Activated naive CD4-positive, alpha-beta T cell treated with Interleukin-2 at 50 U/mL for 16 hours (primary cell): ENCODE measurements at places on chromosomes 3 and 15.

GRCh38 chr3:52429031-52429430 is 15.9 kb downstream of the SEMA3G start:
- no peak for DNase-seq

- DNase-seq, result no peak
Observed at GRCh38 chr15:41231422-41232226, 556 bp downstream of the CHP1 start.

- no peak for DNase-seq
Observed at GRCh38 chr15:80217327-80217900, 34.6 kb downstream of the CTXND1 start.

DNA sequence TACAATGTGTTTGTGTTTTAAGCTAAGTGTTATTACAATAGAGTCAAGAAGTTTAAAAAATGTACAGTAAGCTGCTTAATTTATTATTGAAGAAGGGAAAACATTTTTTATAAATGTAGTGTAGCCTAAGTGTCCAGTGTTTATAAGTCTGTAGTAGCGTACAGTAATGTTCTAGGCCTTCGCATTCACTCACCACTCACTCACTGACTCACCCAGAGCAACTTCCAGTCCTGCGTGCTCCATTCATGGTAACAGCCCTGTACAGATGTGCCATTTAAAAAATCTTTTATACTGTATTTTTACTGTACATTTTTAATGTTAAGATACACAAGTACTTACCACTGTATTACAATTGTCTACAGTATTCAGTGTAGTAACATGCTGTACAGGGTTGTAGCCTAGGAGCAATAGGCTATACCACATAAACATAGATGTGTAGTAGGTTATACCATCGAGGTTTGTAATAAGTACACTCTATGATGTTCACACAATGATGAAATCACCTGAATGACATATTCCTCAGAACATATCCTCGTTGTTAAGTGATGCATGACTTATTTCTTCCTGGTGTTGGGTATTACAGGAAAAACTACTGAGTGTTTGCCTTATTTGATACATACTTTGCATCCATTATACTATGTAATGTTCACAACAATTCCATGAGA is 156.6 kb upstream of the NUDT16 start:
- no peak for DNase-seq

DNA sequence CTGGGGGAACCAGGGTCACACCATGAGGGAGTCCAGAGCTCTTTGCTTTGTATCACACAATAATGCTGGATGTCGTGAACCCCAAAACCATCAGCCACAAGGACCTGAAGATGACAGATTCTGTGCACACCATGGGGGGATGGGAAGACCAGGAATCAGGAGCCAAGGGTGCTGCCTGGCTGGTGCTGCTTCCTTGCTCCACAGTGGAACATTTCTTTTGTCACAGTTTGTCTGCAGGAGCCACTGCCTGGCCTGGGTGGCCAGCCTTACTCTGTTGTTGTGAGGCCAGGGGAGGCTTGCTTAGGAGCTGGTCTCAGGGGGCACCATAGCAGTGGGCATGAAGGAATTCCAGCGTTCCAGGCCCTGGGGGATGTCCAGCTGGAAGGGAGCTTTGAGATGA is 6.5 kb upstream of the TGM5 start:
- no peak for DNase-seq

- no peak for DNase-seq
Observed at GRCh38 chr3:86788371-86788770, 202.6 kb downstream of the VGLL3 start.

- no peak for DNase-seq
Observed at GRCh38 chr3:175346573-175347356, 487.6 kb downstream of the NAALADL2 start.

DNA sequence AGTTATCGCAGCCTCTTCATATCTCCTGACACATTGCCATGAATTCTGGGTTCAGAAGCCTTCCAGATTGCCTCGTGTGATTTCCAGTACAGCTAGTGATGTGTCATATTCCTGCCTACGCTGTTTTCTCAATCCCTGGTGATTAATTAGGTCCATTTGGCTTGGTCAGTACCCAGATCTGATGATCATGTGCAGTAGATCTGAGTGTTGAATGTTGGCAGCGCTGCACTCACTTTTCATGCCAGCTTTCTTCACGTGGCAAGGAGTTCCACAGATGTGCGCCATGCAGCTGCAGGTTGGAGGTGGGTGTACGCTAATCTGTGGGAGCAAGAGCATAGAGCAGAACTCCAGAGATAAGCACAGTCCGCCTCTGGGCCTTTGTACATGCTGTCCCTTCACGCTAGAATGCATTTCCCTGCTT is 86.9 kb upstream of the COL6A5 start:
- no peak for DNase-seq

- DNase-seq, result no peak
Observed at GRCh38 chr3:126058666-126059065, 25.3 kb downstream of the SLC41A3 start.

DNA sequence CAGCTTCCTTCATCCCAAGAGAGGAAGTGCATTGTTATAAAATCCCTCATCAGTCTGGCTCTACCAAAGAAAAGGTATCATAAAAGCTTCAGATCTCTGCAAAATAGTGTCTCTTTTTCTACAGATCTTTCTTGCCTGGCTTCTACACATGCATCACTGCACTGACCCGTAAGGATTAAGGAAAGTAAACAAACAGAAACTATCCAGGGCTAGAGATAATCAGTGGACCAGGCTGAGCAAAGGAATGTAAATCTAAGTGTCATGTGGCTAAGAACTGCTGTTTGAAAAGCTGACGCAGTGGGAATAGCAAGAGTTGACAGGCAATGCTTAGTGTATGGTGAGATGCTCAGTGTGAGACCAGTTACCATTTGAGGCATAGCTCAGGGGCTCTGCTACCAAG is 339.7 kb downstream of the IL5RA start:
- DNase-seq, result no peak

GRCh38 chr3:42192334-42193200 is 73.4 kb downstream of the CCK start:
- no peak for DNase-seq

DNA sequence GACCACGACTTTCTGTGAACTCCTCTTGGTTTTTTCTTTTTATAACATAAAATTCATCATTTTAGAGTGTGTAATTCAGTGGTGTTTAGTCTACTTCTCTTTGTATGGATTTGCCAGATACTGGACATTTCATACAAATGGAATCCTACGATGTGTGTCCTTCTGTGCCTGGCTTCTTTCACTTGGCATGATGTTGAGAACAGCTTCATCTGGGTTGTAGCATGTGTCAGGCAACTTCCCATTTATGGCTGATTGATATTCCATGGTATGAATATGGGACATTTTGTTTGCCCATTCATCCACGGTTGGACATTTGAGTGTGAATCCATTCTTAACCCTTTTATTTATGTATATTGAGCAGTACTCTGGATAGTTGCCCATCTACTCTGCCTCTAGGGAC is 82.7 kb upstream of the KLF13 start:
- DNase-seq, result no peak

GRCh38 chr3:150697646-150698045 is 6.1 kb downstream of the ERICH6 start:
- no peak for DNase-seq

- no peak for DNase-seq
Observed at GRCh38 chr3:11434563-11435096, 162.4 kb downstream of the ATG7 start.

DNA sequence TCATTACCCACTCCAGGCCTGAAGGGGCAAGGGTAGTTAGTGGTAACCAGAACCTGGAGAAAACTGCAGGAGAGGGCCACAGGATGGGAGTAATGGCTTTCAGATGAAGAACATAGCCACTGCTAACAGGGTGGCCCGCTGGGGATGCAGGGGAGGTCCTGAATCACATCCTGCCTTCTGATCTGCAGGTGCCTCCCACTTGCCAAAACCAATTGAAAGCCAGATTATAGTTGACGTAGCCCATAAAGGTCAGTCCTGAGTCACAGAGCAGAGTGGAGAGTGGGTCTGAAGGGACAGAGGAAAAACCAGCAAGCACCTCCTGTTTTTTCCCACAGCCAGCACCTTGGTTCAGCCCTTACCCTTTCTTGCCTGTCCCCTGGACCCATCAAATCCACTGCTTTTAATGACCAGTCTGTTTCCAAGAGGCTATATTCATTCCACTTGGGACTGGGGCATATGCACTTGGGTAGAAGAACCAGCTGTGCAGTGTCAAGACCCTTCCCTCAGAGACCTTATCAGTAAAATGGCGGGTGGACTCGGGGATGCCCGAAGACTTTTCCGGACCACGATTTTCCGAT is 646 bp upstream of the SLC35G2 start:
- DNase-seq, result peak; percentile 33

GRCh38 chr3:100067589-100067988 is 46.7 kb downstream of the FILIP1L start:
- no peak for DNase-seq
